AG09319 (cell line): ENCODE measurements at places on chromosomes 6 and 20.

GRCh38 chr6:151089978-151090377 lies 149.8 kb upstream of the AKAP12 start:
- no peak for DNase-seq

DNA sequence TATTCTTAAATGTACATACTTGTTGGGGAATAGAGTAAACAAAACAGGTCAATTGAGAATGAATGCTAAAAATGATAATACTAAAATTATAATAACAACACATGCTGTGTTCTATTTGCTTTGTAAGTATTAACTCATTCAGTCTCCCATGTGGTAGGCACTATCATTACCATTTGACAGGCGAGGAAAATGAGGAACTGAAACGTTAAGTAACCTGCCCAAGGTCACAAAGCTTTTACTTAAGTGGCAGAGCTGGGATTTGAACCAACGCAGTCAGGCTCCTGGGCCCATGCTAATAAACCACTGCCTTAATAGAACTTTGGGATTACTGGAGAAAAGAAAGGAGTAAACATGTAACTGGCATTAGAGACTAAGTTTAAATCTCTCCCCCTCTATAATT lies 3.8 kb downstream of the NSFL1C start:
- no peak for DNase-seq

GRCh38 chr6:25404693-25405169 lies 125.6 kb downstream of the CARMIL1 start:
- DNase-seq, result no peak

- DNase-seq, result no peak
These were observed 60.8 kb downstream of the RTN4IP1 start for GRCh38 chr6:106568530-106568929.

GRCh38 chr6:41335943-41336342 lies 535 bp downstream of the NCR2 start:
- no peak for DNase-seq

GRCh38 chr6:39319621-39320362 lies 2.7 kb downstream of the KCNK16 start:
- no peak for DNase-seq

DNA sequence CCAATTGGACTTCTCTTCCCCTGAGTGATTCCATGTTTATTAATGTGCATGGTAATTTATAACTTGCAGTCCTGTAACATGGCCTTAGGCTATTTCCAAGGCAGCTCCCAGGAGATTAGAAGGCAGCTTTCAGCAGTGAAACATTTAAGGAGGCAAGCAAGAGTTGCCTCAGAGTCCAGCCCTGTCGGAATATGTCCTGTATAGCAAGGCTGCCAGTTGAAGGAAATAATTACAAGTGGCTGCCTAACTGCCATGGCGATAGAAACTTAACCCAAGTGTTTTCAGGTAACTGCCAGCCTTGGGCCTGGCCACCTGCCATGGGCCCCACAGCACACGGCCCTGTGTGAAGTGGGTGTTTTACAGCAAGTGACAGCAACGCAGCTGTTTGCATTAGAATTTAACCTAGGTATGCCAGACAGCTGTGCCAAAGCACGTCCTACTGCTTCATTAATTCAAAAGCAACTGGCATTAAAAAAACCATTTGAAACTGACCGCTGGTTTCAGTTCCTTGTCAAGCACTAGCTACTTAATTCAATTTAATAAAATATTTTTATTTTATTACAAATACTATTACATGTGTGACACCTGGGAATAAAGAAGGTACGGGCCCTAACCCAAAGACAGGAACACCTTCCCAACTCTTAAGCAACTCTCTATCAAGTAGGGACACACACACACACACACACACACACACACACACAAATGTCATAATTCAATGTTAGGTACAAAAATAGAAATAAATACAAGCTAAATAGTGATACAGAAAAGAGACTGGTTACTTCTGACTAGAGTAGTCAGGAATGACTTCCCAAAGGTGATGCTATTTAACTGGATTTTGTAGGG lies 151.8 kb upstream of the HEY2 start:
- no peak for DNase-seq

GRCh38 chr20:997486-997885 lies 4.6 kb downstream of the RSPO4 start:
- no peak for DNase-seq

- no peak for DNase-seq
These were observed 56.1 kb upstream of the PNRC1 start for GRCh38 chr6:89024456-89024855.

DNA sequence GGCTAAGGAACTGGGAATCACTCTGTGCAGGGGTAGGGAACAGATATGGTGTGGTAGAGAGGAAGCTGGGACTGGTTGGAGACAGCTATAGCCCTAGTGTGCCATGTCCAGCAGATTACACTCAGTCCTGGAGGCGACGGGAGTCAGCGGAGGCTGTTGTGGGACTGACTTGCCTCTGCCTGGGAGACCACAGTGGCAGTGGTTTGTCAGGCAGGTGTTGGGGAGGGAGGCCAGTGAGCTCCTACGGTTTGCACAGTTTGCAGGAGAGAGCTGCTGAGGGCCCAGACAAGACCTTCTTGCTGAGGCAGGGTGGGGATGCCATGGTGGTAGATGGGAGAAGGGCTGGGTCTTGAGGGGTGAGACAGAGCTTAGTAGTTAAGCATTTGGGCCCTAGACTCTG lies 4.9 kb downstream of the PLCG1 start:
- DNase-seq, result no peak

GRCh38 chr6:137968455-137968804 lies 101.4 kb downstream of the TNFAIP3 start:
- no peak for DNase-seq

GRCh38 chr6:31464252-31465184 lies 33.4 kb upstream of the MICB start:
- DNase-seq, result no peak

DNA sequence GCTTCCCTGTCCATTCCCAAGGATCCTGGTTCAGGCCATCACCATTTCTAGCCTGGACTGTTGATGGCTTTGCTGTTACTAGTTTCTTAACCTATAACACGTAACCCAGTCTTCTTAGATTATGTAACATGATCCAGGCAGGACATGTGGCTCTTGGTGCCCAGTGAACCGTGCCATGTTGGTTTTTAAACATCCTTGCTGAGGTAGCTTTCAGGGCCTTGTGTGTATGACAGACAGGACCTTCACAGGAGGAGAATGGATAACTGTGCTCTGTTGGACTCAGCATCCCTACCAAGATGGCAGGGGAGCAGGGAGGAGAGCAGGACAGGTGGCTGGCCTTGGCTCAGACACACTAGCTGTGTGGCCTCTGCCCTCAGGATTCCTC lies 46.8 kb downstream of the PANK2 start:
- no peak for DNase-seq

GRCh38 chr6:148247386-148248063 lies 95.1 kb upstream of the SASH1 start:
- no peak for DNase-seq

GRCh38 chr6:13434777-13435176 lies 52.6 kb downstream of the GFOD1 start:
- DNase-seq, result no peak

DNA sequence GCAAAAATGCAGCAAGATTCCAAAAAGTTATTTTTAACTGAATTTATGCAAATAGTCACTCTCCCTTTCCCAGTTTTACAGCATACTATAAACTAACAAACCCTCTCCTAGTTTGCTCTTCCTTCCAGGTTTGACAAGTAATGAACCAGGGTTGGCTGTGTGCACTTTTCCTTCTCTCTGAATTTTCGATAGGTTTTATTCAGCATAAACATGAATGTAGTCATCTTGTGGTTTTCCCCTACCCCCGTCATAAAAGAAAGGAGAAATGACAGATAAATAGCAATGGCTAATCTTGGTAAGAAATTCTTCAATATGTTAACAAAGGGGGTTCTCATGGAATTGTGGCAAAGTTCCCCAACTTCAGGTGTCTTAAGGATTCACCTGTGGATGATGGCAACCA lies 26.3 kb downstream of the PRDM1 start:
- DNase-seq, result no peak

GRCh38 chr20:458776-459175 lies 3.6 kb downstream of the TBC1D20 start:
- DNase-seq, result no peak

GRCh38 chr20:680638-681187 lies 5.1 kb upstream of the SCRT2 start:
- no peak for DNase-seq

GRCh38 chr20:54397292-54398140 lies 77.9 kb upstream of the DOK5 start:
- no peak for DNase-seq

DNA sequence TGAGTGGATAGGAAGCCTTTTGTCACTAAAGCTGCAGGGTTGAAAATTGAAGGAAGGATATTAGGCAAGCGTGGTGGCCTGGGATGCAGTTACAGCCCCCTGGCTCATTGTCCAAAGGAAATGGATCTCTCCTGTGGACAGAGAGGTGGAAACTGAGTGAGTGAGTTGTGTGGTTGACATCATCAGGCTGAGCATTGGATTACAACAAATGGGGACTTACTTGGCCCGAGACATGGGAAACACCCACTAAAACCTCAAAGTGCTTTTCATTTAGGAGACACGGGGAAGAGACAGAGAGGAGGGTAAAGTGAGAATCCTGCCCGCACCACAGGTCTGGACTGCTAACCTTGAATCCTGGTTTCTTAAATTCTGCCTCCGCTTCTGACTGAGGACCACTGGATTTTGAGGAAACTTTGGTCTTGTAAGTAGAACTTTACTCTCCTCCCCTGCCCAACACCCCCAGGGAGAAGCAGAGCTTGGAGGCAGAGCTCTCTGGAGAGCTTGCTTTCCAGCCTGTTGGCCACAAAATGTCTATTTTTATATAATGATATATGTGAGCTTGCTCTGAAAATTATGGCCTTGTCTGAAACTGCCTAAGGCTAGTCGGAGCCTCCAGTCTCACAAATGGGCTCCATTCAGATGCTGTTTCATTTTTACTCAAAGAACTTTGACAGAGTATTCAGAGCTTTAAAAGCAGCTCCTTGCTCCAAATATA lies at the start of gene PKIG:
PKIG (plus strand) TSS at position 269 of the 715 bp plus-strand sequence. CDS start 31,978 bp downstream, outside the sequence.
- peak; percentile 63 for DNase-seq

GRCh38 chr6:143882401-143882930 lies 18.2 kb downstream of the ZC2HC1B start:
- no peak for DNase-seq

DNA sequence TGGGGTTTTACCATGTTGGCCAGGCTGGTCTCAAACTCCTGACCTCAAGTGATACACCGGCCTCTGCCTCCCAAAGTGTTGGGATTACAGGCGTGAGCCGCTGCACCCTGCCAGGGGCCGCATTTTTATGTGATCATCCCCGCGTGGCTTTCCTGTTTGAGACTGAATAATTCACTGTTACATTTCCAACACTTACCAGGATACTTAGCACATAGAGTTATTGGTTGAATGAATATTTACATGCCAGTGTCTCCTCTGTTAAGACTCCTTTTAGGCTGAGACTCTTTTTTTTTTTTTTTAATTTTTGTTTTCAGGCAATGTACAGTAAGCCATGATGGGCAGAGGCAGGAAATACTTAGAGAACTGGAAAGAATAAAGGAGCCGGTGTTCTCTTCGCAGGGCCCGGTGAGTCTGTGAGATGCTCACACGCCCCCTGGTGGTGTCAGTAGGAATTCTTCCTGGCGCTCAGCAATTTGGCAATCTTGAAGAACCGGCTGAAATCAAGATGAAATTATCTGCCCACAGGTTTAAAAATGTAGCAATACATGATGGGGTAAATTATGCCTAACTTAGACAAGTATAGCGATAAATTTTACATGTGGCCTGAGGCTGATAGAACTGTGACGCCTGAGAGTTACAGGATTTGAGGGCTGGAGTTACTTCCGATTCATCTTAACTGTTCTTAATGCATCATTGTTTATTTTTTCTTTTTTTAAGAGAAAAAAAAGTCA lies 7.6 kb upstream of the RNF114 start:
- peak; percentile 73 for DNase-seq

DNA sequence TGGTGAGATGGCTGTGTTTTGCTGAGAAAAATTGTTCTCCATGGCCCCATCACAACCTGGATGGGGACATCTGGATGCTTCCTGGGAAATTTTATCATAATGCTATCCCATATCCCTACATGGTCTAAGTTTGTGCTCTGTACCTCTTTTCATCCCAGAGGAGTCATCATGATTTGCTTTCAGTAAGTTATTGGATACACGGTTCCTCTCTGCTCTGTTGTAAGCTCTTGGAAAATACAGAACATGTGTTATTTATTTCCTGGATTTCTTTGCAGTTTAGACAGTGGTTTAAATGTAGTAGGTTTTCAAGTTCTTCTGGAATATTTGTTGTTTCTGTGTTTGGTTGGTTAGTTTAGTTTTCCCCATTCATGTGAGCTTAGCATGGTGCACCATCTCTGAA lies 129.2 kb upstream of the ECI2 start:
- DNase-seq, result no peak

- DNase-seq, result no peak
These were observed 161.9 kb downstream of the DHX35 start for GRCh38 chr20:39124064-39124463.

DNA sequence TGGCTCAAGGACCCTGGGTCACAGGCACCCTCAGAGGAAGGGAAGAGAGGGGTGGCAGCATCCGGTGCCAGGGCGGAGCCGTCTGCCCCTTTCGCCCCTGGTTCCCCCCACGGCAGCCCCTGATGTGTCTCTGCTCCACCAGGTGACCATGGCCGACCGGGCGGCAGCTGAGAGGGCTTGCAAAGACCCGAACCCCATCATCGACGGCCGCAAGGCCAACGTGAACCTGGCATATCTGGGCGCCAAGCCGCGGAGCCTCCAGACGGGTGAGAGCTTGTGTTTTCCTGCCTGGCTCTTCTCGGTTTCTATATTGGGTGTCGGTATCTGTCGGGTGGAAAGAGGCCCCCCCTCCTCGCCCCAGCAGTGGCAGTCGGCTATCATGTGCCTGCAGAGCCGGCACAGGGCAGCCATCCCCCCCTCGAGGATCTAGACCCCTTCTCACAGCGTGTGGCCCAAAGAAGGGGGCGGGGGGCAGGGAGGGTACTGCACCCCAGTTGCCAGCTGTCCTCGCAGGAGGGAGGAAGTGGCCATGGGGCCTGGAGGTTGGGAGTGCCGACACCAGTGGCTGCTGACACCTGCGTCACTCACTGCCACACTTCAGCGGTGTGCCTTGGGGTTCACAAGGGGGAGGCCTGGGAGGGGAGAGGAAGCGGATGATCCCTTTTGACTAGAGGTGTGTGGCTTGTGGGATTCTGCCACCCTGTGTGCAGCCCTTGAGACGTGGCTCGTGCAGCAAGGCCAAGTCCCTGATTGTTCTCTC lies 1.5 kb downstream of the RBM38 start:
- DNase-seq, result no peak

- no peak for DNase-seq
These were observed 12.7 kb downstream of the IL17F start for GRCh38 chr6:52231406-52232127.

DNA sequence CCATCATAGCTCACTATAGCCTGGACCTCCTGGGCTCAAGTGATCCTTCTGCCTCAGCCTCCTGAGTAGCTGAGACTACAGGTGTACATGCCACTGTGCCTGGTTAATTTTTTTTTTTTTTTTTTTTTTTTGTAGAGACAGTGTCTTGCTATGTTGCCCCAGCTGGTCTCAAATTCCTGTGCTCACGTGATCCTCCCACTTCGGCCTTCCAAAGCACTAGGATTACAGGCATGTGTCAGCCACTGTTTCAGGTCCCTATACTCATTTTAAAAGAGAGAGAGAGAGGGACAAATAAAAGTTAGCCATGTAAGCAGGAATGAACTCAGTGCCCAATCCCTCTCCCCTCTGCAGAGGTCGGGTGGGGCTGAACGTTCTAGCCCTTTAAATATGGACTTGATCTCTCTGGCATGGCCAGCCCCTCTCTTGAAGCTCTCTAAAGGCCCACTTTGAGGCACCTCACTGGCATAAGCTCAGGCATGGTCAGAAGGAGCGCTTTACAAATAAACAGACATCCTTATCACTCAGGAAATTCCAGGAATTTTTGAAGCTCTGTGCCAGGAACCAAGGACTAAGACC lies 9.0 kb upstream of the SERPINB1 start:
- DNase-seq, result no peak

GRCh38 chr20:50810842-50811241 lies 16.0 kb downstream of the BCAS4 start:
- no peak for DNase-seq
